Stomach (tissue), 19 donors: ENCODE measurements at places on chromosomes 16 and 17. TPM values are rescaled to one million over a fixed set of nuclear protein-coding genes. Genes with fewer than 3 reads are reported as not detected.

CORO1A gene
- 18.7 TPM for total RNA-seq

DNA sequence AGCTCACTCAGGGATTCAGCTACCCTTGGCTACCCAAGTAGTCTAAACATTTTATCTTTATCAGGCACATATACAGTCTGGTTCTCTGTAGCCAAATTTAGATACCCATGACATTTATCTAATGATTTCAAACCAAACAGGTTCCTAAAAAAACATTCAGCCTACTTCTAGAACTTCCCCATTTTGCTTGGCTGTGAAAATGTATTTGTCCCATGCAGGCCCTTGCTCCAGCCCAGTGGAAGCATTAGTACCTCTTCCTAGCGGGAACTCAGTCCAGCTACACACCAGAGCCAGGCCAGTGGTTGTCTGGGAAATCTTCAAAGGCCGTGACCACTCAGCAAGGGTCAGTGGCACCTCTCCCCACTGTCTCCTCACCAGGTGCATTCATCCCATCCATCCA, 26.2 kb upstream of the NAGLU start:
- no peak overlapping the region for H3K27ac ChIP-seq
- no peaks in the 10 kb centered on the region for H3K27me3 ChIP-seq
- H3K36me3 ChIP-seq = peaks cover 76% of the 10 kb centered on the region
- no peak for DNase-seq
- no peak overlapping the region for H3K4me3 ChIP-seq

DNA sequence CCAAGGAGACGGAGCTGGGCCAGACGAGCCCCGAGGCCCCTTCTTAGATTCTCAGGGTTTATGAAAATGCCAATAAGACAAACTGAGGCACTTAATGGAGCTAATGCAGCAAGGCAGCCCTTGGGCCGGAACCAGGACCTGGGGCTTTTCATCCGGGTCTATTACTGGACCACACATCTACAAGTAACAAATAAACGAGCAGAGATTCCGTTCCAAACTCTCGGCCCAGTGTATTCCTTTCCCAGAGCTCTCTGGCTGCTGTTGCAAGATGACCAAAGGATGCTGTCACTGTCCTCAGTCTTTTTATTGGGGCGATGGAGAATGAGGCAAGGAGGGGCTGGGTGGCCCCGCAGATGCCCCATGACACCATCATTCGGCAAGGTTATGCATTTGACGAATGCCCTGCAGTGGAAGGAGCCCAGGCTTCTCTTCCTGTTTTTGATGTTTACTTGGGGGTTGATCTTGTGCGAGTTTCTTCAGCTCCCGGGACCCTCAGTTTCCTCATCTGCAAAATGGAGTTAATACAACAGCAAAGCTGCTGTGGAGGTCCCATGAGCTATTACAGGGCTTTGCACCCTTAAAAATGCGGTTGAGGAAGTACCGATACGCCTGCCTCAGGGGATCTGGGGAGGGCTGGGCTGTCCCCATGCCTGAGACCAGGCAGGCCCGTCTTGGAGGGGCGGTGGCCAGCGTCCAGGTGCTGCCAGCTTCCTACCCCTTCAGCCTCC, 1.1 kb upstream of the NTN1 start:
- H3K4me3 ChIP-seq = peak overlapping the region; percentile 60
- no peaks in the 10 kb centered on the region for H3K36me3 ChIP-seq

WNT9B gene
- total RNA-seq = not detected

TVP23A gene
- 4.4 TPM for total RNA-seq

DNA sequence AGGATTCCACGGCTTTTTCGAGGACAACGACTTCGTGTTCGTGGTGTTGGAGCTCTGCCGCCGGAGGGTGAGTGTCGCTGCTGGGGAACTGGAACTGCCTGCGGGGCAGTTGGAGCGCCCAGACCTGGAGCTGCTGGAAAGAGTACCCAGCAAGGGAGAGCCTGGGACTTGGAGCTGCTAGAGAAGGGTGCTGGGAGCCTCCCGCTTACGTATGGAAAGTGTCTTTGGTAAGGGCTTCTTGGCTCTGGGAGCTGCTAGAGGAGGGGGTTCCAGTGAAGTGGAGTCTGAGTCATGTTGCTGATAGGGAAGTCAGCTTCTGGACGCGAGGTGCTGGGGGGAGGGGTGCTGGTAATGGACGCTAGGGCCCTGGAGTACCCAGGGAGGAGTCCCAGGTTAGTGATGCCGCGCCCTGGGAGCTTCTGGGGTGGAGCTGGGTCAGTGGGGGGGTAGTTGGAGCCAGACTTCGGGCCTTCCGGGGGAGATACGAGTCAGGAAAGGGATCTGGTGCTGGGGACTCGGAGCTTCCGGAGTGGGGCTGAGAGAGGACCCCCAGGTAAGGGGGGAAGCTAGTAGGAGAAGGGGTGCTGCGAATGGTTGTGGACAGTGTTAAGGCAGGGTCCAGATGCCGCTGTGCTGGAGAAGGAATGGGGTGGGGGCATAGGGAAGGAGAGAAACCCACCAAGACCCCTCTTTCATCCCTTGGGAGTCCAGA, 741 bp downstream of the PLK1 start:
- peaks cover 32% of the 10 kb centered on the region for H3K4me1 ChIP-seq
- DNase-seq = peak; percentile 76
- H3K27ac ChIP-seq = no peak overlapping the region
- peak overlapping the region; percentile 65 for H3K4me3 ChIP-seq

TP53TG3F gene
- total RNA-seq = not detected

DNA sequence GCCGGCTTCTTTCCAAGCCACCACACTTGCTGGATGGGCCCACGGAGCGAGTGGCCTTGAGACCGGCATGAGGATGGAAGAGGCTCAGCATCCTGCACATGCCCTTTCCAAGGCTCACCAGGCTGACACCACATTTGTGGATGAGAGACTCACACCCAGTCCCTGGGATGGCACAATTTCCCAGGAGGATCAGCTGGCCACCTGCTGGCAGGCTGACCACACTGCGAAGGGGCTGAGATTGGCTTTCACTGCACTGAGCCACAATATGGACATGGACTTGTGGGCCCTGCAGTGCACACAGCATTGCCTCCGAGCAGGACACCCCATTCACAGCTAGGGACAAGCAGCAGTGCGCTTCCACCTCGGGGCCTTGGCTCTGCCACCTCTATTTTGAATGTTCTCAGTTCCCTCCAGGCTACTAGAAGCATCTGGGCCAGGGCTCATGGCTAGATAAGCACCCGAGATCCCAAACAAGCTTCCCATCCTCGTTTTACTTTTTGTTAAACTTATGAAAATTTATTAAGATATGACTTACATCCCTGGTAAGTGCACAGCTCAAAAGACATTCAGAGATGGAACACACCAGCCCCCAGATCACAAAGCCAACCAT, 25.3 kb upstream of the KSR1 start:
- H3K4me1 ChIP-seq = no peaks in the 10 kb centered on the region
- no peak overlapping the region for H3K27ac ChIP-seq
- peak; percentile 31 for DNase-seq
- H3K36me3 ChIP-seq = no peaks in the 10 kb centered on the region

RGS9 gene
- 13.4 TPM for total RNA-seq

- no peak for DNase-seq
- H3K36me3 ChIP-seq = no peaks in the 10 kb centered on the region
- H3K27ac ChIP-seq = no peak overlapping the region
- peaks cover 20% of the 10 kb centered on the region for H3K4me1 ChIP-seq
- H3K27me3 ChIP-seq = peaks cover 48% of the 10 kb centered on the region
Measured at GRCh38 chr17:2792366-2793169, 3.7 kb upstream of the RAP1GAP2 start.

SP6 gene
- total RNA-seq = 3.0 TPM

DNA sequence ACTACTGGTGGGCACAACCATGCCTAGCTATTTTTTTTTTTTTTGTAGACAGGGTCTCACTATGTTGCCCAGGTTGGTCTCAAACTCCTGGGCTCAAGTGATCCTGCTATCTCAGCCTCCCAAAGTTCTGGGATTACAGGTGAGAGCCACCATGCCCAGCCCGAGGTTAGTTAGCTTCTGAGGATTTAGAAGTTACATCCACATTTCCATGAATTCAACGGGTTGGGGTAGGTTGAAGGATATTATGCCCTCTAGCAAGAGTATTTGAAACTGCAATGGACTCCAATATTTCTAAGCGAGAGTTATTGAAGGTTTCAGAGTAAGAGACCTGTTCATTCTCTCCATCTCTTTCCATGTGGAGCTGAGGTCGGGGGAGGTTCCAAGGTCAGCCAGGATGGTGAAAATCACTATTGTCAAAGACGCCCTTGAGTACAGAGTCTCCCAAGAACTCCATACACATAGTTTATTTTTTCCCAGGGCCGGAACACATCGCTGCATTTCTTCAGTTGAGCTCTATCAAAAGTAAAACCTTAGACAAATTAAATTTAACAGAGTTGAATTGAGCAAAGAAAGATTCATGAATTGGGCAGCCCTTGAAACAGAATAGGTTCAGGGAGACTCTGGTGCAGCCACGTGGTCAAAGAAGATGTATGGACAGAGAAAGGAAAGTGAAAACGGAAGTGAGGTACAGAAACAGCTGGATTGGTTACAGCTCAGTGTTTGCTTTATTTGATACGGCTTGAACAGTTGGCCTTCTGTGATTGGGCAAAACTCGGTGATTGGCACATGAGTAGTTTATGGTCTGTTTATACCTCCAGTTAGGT, 19.0 kb upstream of the ITPRIPL2 start:
- H3K4me1 ChIP-seq = no peaks in the 10 kb centered on the region
- no peak for DNase-seq
- no peak overlapping the region for H3K4me3 ChIP-seq
- no peaks in the 10 kb centered on the region for H3K36me3 ChIP-seq

- H3K27me3 ChIP-seq = no peaks in the 10 kb centered on the region
- no peak within 1 kb of the TSS for H3K27ac ChIP-seq
- no peaks in the 10 kb centered on the region for H3K4me1 ChIP-seq
- no peak within 1 kb of the TSS for H3K4me3 ChIP-seq
- H3K36me3 ChIP-seq = no peaks in the 10 kb centered on the region
Measured at GRCh38 chr17:10549096-10549842, at the start of gene MYH2. MYH2 (minus strand) TSS chr17:10549658; CDS start chr17:10547920, 1,738 bp downstream.

- DNase-seq = no peak
- H3K4me3 ChIP-seq = no peak overlapping the region
- no peak overlapping the region for H3K27ac ChIP-seq
- H3K27me3 ChIP-seq = no peaks in the 10 kb centered on the region
- H3K4me1 ChIP-seq = no peaks in the 10 kb centered on the region
- H3K36me3 ChIP-seq = peaks cover 95% of the 10 kb centered on the region
Measured at GRCh38 chr16:83920894-83921491, 22.1 kb downstream of the MLYCD start.

GRCh38 chr17:6450926-6451832, 6.9 kb downstream of the PIMREG start:
- H3K27ac ChIP-seq = no peak overlapping the region
- DNase-seq = no peak
- H3K36me3 ChIP-seq = no peaks in the 10 kb centered on the region
- H3K27me3 ChIP-seq = peaks cover 10% of the 10 kb centered on the region
- peaks cover 4% of the 10 kb centered on the region for H3K4me1 ChIP-seq

SOX15 gene
- not detected for total RNA-seq

GRCh38 chr17:51427323-51427811, 167.0 kb downstream of the UTP18 start:
- peaks cover 4% of the 10 kb centered on the region for H3K27me3 ChIP-seq
- no peak overlapping the region for H3K4me3 ChIP-seq
- H3K36me3 ChIP-seq = no peaks in the 10 kb centered on the region
- no peak overlapping the region for H3K27ac ChIP-seq
- H3K4me1 ChIP-seq = no peaks in the 10 kb centered on the region

ITGA3 gene
- 110 TPM for total RNA-seq

DNA sequence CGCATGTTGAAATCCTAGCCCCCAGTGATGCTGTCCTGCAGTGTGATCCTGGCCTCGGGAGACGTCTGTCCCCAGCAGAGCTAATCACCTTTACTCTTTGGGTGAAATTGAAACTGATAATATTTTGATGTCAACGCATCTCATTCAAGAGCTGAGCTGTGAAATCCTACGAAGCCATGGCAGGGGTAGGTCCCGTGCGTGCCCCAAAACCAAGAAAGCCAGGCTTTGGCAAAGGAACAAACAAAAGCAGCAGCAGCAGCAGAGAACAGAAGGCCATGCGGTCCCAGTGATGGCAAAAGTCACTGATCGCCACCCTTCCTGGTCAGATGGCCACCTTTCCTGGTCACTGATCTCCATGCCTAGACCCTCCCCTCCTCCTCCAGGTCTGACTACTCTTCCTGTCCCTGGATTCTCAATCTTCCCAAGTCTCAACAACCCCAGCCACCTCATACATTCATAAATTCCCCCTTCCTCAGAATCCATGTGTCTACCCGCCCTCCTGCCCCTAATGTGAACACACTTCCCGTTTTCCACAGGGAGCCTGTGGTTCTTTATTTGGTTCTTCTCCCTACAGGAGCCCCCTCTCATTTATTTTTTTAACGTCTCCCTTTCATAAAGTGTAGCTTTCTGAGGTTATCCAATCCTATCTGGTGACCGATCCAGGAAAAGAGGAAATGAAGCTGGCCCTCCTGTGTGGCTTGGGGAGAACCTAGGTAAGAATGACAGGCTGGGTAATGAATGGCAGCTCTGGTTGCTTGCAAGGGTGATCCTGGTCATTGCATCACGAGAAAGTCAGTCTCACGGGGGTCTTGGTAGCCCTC, 50.3 kb downstream of the CPPED1 start:
- H3K27me3 ChIP-seq = no peaks in the 10 kb centered on the region
- no peak overlapping the region for H3K4me3 ChIP-seq
- no peaks in the 10 kb centered on the region for H3K36me3 ChIP-seq
- no peak for DNase-seq

- no peaks in the 10 kb centered on the region for H3K4me1 ChIP-seq
- H3K27me3 ChIP-seq = peaks cover 38% of the 10 kb centered on the region
- DNase-seq = no peak
Measured at GRCh38 chr17:8959312-8959918, 6.1 kb downstream of the PIK3R5 start.

- H3K4me1 ChIP-seq = peaks cover 12% of the 10 kb centered on the region
- no peak for DNase-seq
- no peak overlapping the region for H3K4me3 ChIP-seq
- no peak overlapping the region for H3K27ac ChIP-seq
- no peaks in the 10 kb centered on the region for H3K36me3 ChIP-seq
Measured at GRCh38 chr17:31586946-31587345, 195.5 kb downstream of the RAB11FIP4 start.

DNA sequence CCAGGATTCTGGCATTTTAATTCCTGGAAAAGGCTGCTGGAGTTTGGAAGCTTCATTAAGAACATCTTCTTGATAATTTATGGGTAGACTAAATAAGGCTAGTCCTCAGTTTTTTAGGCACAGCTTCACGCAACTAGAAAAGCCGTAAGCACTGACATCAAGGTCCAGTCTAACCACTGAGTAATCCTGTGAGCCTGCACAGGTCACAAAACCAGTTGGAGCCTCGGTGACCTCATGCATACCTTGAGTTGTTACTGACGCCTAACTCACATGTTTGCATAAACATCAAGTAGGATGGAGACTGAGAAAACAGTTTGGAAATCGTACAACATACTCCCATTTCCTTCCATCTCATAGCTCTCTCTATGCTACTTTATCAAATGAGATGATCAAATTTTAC, 63.8 kb upstream of the RCVRN start:
- no peak overlapping the region for H3K4me3 ChIP-seq
- DNase-seq = no peak
- no peaks in the 10 kb centered on the region for H3K36me3 ChIP-seq
- no peak overlapping the region for H3K27ac ChIP-seq
- peaks cover 5% of the 10 kb centered on the region for H3K4me1 ChIP-seq
